Testis (tissue), 5 donors: ENCODE measurements at places on chromosomes 4 and X. TPM values are rescaled to one million over a fixed set of nuclear protein-coding genes. Genes with fewer than 3 reads are reported as not detected.
A peak's percentile ranks its signal among the peaks of the same experiment; 100 is the strongest.

DNA sequence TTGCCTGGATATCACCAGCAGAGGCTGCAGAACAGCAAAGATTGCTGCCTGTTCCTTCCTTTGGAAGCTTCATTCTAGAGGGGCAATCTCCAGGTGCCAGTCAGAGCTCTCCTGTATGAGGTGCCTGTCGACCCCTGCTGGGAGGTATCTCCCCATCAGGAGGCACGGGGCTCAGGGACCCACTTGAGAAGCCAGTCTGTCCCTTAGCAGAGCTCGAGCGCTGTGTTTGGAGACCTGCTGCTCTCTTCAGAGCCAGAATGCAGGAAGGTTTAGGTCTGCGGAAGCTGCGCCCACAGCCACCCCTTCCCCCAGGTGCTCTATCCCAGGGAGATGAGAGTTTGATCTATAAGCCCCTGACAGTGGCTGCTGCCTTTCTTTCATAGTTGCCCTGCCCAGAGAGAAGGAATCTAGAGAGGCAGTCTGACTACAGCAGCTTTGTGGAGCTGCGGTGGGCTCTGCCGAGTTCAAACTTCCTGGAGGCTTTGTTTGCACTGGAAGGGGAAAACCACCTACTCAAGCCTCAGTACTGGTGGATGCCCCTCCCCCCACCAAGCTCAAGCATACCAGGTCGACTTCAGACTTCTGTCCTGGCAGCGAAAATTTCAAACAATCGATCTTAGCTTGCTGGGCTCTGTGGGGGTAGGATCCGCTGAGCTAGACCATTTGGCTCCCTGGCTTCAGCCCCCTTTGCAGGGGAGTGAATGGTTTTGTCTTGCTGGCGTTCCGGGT, 57.9 kb downstream of the DKK2 start:
- DNase-seq: no peak

GRCh38 chr4:185834088-185834487, 22.1 kb upstream of the SORBS2 start:
- DNase-seq: no peak

- no peak for DNase-seq
Observed at GRCh38 chrX:30153175-30153880, 62.0 kb upstream of the MAGEB2 start.

- DNase-seq: no peak
Observed at GRCh38 chr4:123312116-123312515, 84.5 kb upstream of the SPRY1 start.

DNA sequence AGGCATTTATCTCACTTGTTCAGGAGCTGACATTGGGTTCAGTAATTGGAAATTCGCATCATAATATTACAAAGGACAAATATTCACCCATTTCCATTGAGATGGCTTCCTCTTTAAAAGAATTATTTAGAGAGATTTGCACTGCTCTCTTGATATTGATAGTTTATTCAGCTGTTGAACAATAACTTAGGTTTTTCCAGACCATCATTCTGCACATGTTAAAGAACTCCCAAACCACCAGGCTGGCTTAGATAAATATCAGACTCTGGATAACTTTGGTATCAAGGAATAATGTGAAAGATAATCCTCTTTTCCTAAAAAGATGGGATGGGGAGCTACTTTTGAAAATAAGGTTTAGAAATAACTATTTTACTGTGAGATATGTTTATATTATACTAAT, 154.0 kb downstream of the GASK1B start:
- no peak for DNase-seq

DNA sequence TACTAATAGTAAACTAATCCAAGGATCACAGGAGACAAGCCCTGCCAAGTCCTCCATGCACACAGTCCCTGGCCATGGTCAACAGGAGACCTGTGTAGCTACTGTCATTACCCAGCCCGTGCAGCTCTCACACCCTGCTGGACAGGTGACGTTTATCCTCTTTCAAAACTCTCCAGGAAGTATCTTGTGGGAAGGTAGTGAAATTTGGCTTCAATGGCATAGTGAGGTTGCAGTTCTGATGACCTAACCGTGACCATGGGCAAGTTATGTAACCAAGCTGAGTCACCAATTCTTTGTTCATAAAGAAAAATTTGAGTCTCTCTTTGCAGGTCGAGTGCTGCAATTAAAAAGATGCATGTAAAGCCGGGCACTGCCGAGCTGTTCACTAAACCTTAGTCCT, 11.3 kb upstream of the SLC2A9 start:
- DNase-seq: no peak

GRCh38 chrX:3286196-3286945, 60.1 kb downstream of the MXRA5 start:
- no peak for DNase-seq

- DNase-seq: no peak
Observed at GRCh38 chrX:153818571-153819383, 11.6 kb downstream of the PDZD4 start.

- DNase-seq: no peak
Observed at GRCh38 chrX:124354648-124355047, 8.3 kb downstream of the SH2D1A start.

DNA sequence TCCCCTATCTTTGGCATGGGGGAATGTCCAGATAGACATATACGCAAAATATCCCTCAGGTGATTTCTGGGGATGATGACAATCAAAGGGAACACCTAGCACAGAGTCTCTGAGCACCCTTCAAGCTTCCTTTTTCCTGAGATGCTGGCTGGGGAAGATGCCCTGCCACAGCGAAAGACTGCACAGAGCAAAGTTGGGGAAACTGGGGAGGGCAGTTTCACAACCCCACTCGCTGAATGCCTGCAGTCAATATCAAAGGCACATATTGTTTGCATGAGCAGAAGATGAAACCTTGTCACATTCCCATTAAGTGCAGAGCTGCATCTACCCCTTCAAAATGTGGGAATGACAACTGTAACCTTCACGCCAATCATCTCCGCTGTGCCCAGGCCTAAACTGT, 2.6 kb downstream of the GPC4 start:
- DNase-seq: no peak

DNA sequence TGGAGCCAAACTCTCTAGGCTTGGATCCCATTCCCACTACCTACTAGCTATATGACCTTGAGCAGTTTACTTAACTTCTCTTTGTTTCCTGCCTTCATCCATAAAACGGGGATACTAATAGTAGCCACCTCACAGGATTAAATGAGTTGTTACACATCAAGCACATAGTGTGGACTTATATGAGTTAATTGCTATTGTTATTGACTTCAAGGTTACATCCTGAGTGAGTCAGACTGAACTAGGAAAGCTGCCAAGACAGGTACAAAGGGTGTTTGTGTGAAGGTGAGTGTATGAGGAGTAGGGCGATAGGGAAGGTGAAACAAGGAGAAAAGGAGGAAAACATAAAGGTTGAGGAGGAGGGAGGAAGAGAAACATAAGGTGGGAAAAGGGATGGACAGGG, 32.2 kb downstream of the TFDP3 start:
- no peak for DNase-seq

DNA sequence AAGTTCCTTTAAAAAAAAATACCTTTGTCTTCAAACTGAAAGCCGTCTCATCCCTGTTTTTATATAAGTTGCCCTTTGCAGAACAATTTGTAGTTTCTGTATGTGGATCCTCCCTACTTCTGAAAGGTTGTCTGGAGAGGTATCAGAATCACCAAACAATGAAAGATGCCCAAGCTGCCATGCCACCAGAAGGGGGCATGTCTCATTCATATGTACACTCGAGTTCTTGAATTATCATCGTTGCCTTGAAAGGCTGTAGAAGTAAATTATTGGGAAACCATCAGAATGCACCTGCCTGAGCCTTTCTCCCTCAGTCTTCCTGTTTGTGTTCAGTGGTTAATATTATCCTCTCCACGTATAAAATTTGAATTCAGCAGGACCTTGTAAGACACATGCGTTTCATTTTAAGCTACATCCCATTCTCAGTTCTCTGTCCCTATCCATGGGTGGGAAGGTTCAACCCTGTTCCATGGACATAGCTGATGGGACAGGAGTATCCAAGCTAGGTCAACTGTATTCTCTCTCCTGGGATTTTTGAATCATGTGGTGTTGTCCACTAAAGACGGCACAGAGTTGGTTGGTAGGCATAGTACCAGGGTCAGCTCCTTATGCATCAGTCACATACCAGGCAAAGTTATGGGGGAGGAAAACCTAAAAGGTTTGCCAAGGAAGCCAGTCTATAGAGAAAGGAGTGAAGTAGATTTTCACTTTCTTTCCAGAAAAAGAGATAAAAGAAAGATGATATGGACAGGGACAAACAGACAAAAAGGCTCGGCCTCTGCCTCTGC, 24.0 kb downstream of the GALNT7 start:
- no peak for DNase-seq

- DNase-seq: no peak
Observed at GRCh38 chrX:75074475-75074874, 81.6 kb downstream of the ABCB7 start.

- no peak for DNase-seq
Observed at GRCh38 chr4:76611616-76612207, 176.7 kb downstream of the SHROOM3 start.

GRCh38 chrX:154490021-154490413, 412 bp downstream of the SLC10A3 start:
- peak; percentile 20 for DNase-seq

GRCh38 chrX:14051416-14051815, 21.7 kb upstream of the GEMIN8 start:
- DNase-seq: no peak

- DNase-seq: no peak
Observed at GRCh38 chr4:124486423-124486822, 226.1 kb downstream of the ANKRD50 start.

GRCh38 chr4:176001151-176002006, 64.3 kb upstream of the WDR17 start:
- DNase-seq: peak; percentile 57

DNA sequence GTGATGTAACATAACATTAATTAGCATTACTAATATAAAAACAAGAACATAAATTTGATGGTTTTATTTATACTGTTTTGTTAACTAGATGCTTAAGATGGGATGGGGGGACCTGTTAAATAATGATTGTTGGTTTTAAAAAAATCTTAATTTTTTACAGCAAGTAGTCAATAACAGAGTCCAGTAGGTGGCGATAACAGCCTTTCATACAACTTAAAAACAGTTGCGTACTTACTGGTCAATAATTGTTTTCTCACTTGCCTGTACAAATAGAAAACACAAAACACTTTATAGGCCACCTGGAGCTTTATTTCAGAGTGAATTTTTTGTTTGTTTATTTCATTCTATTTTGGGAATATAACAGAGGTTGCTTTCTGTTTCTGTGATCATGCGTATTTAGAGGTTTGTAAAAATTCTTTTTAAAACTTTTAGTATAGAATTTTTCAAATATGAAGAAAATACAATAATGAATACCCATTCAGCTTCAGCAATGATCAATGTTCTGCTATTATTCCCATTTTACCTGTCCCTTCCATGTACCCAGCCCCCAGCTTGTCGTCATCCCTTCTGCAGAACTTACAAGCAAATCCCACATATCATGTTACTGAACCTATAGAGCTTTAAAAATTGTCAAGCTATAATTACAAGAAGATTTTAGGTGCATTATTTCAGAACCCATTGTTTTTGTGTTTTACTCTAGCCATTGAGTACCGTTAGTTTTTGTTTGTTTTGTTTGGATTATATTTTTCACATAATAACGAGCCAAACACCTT, 97.1 kb downstream of the MRPL1 start:
- no peak for DNase-seq

DNA sequence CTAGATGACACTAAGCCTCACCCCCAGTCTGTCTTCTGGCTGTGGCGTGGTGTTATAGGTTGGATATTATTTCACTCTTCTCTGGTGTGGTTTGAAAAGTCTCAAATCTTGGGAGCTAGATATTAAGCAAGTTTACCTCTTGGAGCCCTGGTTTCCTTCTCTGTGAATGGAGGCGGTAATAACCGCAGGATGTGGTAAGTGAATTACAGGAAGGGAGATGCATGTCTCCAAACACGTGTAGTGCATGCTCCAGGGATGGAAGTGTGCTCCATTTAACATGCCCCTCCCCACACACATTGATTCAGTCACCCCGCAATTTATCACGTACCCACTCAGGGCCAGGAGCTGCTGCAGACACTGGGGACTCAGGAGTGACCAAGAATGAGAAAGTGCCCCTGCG, 4.9 kb downstream of the ZNF275 start:
- DNase-seq: no peak

DNA sequence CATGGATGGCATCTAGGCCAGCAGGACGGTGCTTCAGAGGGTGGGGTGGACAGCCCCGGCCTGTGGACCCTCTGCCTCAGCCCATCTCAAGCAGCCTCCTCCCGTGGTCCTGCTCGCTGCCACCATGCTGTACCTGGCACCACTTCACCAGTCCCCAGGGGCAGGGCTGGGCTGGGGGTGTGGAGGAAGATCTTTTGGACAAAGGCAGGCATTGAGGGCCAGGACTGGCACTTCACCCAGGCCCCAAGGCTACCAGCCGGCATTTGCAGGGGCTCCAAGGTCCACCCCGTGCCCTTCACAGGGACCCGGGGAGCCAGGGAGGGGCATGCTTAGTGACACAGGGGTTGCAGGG, 713 bp downstream of the PLXNB3 start:
- DNase-seq: no peak

GRCh38 chr4:100130491-100130890, 59.8 kb downstream of the DDIT4L start:
- no peak for DNase-seq

DNA sequence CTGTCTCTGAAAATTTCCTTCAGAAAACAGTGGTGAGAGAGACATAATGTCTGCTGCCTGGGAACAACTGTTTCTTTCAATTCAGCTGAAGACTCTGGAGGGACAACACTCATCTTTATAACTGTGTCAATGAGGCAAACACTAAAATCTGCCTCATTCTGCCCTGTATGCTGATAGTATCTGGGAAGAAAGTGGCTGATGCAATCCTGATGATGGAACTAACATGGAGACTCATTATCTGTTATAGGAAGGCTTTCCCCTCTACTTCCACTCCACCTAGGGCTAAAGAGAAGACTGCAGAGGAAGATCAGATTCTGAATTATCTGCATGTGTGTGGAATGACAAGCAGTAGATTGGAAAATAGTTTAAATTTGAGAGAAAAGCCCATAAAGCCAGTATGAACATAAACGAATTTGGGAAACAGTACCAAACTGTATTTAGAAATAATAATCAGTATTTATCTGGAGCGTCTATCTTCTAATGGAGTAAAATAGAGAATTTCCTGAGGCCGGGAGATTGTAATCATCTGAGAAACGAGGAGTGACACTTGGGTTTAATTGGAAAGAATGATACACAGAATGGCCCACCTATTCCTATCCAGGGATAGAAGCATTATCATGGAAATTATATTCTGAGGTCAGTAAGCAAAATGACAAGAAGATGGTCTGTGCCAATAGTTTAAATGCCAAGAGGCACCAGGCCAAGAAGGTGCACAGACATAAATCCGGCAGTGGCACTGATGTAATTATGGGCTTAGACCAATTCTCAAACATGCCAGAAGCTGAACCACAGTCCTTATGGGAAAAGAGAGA, 85.4 kb downstream of the SHISA3 start:
- DNase-seq: no peak

- peak; percentile 71 for DNase-seq
Observed at GRCh38 chr4:88659055-88659889, 38.4 kb downstream of the NAP1L5 start.

The SLC9B1 gene
- 27.2 TPM for total RNA-seq

The RWDD4 gene
- 25.4 TPM for total RNA-seq

The FAM156B gene
- total RNA-seq: 73.7 TPM

The KLHL34 gene
- total RNA-seq: 0.47 TPM

The NLGN3 gene
- total RNA-seq: 8.9 TPM

The TBCK gene
- 67.1 TPM for total RNA-seq

The ADD1 gene
- total RNA-seq: 355 TPM

The FGFRL1 gene
- total RNA-seq: 13.7 TPM

The TRPC5OS gene
- total RNA-seq: 112 TPM

The TGIF2LX gene
- 16.1 TPM for total RNA-seq

The MAGEA11 gene
- total RNA-seq: 6.8 TPM
